Upper lobe of right lung (tissue), 1 donor: ENCODE measurements at places on chromosomes 16 and 17. TPM values are rescaled to one million over a fixed set of nuclear protein-coding genes. Genes with fewer than 3 reads are reported as not detected.

DNA sequence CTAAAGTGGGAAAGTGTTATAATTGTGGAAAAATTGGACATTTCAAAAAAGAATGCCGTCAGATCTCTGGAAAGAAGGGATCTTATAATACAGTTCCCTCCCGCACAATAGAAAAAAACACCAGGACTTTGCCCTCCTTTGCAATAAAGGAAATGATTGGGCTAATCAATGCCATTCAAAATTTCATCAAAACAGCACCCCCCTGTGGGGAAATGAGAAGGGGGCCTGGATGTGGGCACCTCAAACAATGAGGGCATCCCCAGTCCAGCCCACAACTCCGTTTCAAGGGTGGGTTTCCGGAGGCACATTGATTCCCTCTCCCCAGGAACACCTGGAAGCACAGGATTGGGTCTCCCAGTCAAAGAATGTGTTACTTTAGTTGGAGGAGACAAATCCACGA lies 26.1 kb downstream of the CD300LG start:
- DNase-seq = no peak
- no peaks in the 10 kb centered on the region for H3K4me1 ChIP-seq
- no peak overlapping the region for H3K27ac ChIP-seq
- H3K4me3 ChIP-seq = no peak overlapping the region
- H3K27me3 ChIP-seq = peaks cover 6% of the 10 kb centered on the region

GRCh38 chr17:9427465-9428315 lies 147.9 kb downstream of the STX8 start:
- no peaks in the 10 kb centered on the region for H3K27me3 ChIP-seq
- DNase-seq = no peak
- H3K4me1 ChIP-seq = peaks cover 4% of the 10 kb centered on the region
- H3K4me3 ChIP-seq = no peak overlapping the region
- no peaks in the 10 kb centered on the region for H3K36me3 ChIP-seq

DNA sequence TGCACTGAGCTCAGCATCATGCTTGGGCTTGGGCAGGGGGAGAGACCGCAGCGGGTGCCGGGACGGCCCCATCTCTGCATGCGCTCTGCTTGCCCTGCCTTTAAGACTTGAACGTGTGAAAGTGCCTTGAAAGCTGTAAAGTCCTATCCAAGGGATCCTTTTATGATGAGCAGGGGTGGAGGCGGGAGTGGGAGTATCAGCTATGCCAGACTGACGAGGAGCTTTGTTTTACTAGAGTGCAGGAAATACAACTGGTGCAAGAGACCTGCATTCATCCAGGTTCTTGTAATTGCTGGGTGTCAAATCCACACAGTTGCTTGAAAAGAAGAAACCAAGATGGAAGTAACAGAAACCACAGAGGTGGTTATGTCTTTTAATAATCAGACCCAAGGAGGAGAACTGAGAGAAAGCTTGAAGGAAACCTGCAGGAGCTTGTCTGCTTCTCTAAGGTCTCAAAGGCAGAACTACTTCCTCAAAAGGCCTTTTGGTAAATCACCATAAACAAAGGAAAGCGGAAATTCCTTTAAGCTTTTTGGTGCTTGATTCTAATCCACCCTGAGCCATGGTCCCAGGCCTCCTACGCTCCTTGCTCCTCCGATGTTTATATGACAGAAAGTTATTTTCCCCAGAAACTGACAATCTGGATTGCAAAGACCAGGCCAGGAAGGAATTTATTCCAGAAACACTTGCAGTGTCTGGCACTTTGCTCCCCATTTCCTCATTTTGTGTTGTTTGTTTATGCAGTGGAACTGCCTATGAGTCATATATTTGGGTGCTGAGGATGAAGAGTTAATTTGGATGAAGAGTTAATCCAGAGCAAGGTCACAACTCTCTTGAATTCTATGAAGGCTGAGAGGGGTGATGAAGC lies 51.3 kb upstream of the FBXO47 start:
- DNase-seq = no peak
- peak overlapping the region; percentile 34 for H3K27ac ChIP-seq
- no peaks in the 10 kb centered on the region for H3K27me3 ChIP-seq

DNA sequence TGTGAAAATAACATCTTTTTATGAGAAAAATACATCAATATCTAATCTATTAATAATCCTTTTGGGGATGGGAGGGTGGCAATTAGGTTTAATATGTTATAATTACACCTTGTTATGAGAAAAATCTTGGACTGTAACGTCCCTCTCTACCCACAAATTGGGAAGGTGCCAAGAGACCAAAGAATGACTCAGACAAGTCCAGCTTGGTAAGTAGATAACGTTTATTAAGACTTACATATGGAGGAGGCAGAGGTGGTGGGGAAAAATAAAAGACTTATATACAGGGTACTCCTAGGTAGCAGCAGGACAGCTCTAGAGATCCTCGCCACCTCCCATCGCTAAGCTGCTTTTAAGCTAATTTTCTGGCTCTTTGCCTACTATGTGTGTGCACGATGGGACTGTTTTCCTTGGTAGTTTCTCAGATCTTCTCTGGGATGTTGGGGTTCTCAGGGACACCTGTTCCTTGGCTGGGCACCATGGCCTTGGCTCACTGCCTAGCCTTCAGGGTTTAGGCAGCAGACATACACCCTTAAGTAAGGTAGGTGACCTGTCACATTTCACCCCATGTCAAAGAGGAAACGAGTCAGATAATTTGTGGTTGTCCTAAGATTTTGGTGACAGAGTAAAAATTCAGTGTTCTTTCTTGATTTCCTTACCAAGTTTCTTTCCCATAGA lies 31.5 kb downstream of the RBL2 start:
- H3K27me3 ChIP-seq = no peaks in the 10 kb centered on the region
- H3K4me1 ChIP-seq = no peaks in the 10 kb centered on the region
- H3K27ac ChIP-seq = no peak overlapping the region
- DNase-seq = no peak
- peaks cover 96% of the 10 kb centered on the region for H3K36me3 ChIP-seq

Gene EFCAB13
- total RNA-seq = 11.8 TPM

Gene NRN1L
- 0.69 TPM for total RNA-seq

DNA sequence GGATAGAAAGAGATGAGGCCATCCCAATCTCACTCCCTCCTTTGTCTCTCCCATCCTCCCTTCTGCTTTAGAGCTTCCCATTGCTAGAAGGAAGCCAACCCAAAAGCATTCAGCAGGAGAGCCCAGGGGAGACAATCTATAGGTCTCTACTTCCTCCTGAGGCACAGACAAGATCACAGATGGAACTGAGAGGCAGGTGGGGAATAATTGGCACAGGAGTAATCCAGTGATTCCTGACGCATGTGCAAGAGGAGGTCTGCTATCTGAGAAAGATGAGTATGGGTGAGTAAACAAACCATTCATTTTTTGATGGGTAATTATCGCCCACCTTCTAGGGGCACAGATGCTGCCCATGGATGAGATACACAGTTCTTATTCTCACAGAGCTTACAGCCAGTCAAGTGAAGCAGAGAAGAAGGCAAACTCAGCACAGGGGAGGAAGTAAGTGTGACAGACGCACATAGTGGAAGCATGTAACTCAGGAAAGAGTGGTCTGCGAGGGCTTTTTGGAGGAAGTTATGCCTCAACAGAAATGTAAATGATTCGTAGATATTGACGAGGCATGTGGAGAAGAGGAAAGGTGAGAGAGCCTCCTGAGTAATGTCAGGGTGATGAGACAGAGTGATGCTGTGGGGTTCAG lies 88.9 kb upstream of the HLF start:
- H3K4me3 ChIP-seq = no peak overlapping the region
- H3K27ac ChIP-seq = no peak overlapping the region
- no peaks in the 10 kb centered on the region for H3K36me3 ChIP-seq
- no peaks in the 10 kb centered on the region for H3K4me1 ChIP-seq
- H3K27me3 ChIP-seq = no peaks in the 10 kb centered on the region
